Body of pancreas (tissue), 4 donors: ENCODE measurements at places on chromosomes 2 and 18.

DNA sequence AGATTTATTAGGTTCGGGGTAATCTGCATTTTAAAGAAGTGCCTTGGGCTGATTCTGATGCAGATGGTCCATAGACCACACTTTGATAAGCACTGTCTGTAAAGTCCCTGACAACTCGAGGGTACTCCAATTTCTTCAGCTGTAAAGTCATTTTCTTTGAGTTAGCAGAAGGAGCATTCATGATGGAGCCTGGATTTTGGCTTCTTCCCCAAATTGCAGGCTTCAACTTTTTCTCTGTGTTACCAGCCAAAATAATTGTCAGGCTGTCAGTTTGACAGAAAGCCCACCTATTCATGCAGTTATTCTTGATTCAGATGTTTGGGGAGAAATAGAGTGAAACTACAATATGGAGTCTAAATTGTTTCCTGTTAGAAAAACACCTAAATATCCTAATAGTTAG lies 66.0 kb downstream of the RPL37A start:
- no peak overlapping the region for H3K27ac ChIP-seq
- no peak overlapping the region for H3K4me3 ChIP-seq
- no peaks in the 10 kb centered on the region for H3K27me3 ChIP-seq

DNA sequence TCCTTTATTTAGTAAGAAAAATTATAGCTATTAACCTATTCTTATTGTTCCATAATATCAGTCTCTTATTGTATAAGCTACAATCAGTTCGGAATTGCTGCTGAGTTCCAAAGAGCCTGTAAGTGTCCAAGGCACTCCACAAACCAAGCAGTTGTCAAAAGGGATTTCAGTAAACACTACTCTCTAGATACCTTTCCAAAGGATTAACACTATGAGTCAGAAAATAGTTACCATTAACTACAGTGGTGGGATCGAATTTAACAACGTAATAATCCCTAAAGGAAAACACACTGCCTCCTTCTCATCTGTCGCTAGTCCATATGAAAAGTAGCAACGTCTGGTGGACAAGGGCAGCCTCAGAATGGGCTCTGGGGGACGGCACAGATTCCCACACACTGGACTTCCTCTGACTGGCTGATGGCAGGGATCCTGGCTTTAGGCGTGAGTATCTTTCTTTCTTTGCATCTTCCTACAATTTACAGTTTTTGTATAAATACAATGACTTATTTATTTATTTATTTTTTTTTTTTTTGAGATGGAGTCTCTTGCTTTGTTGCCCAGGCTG lies 8.8 kb downstream of the TGFBRAP1 start:
- no peaks in the 10 kb centered on the region for H3K36me3 ChIP-seq
- no peaks in the 10 kb centered on the region for H3K27me3 ChIP-seq
- DNase-seq: no peak
- H3K27ac ChIP-seq: no peak overlapping the region

DNA sequence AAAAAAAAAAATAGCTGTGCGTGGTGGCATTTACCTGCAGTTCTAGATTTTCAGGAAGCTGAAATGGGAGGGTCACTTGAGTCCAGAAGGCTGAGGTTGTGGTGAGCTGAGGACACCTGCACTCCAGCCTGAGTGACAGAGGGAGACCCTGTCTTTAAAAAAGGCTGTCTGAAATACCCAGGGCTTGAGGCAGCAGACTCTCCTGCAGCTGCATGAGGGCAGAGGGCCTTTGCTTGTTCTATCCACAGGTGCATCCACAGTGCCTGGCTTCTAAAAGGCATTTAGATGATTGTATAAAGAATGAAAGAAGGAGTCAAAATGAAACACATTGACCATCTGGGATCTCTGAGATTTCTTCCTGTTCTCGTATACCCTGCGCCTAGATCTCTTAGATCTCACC lies 152.9 kb downstream of the MGAT5 start:
- no peak for DNase-seq
- no peaks in the 10 kb centered on the region for H3K36me3 ChIP-seq
- no peak overlapping the region for H3K27ac ChIP-seq
- H3K4me1 ChIP-seq: peaks cover 26% of the 10 kb centered on the region

DNA sequence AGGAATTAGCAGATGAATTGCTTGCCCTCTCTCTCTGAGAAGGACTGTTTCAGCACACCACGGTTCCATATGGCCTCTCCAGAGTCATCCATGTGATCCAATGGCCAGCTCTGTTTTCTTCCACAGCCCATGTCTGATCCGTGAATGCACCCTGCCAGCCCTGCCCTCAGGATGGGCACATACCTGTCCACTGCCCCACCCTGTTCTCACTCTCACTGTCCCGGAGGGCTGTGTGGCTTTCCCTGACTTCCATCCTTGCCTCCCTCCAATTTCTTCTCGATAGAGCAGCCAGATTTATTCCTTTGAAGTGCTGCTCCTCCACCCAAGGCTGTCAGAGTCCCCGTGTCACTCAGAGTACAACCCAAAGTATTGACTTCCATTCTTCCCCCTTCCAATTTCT lies 343.1 kb downstream of the TGIF1 start:
- DNase-seq: no peak
- H3K4me1 ChIP-seq: no peaks in the 10 kb centered on the region
- H3K27me3 ChIP-seq: no peaks in the 10 kb centered on the region
- no peak overlapping the region for H3K4me3 ChIP-seq
- no peaks in the 10 kb centered on the region for H3K36me3 ChIP-seq
- H3K27ac ChIP-seq: no peak overlapping the region

- no peak for DNase-seq
- H3K4me1 ChIP-seq: no peaks in the 10 kb centered on the region
- H3K36me3 ChIP-seq: no peaks in the 10 kb centered on the region
- no peak overlapping the region for H3K4me3 ChIP-seq
- H3K27ac ChIP-seq: no peak overlapping the region
- no peaks in the 10 kb centered on the region for H3K27me3 ChIP-seq
These were observed 66.8 kb downstream of the ABCA12 start for GRCh38 chr2:215071676-215072075.

DNA sequence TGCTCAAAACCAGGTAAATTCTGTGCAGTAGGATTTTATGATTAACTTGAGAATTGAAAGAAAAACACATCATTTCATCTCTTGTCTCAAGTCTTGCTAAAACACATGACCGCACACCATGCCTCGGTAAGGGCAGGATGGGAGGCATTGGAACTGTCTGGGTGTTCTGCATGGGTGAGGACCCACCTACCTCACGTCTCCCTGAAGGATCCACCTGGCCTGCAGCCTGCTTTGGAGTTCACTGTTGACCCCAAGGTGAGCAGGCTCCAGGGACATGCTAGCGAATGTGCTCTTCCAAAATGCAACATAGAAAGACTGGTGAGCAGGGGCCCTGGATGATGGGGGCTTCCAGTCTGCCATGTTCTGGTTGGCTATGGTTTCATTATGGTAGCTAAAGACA lies 131.5 kb downstream of the NCK2 start:
- no peak overlapping the region for H3K27ac ChIP-seq
- no peaks in the 10 kb centered on the region for H3K36me3 ChIP-seq
- no peak for DNase-seq
- H3K27me3 ChIP-seq: no peaks in the 10 kb centered on the region

DNA sequence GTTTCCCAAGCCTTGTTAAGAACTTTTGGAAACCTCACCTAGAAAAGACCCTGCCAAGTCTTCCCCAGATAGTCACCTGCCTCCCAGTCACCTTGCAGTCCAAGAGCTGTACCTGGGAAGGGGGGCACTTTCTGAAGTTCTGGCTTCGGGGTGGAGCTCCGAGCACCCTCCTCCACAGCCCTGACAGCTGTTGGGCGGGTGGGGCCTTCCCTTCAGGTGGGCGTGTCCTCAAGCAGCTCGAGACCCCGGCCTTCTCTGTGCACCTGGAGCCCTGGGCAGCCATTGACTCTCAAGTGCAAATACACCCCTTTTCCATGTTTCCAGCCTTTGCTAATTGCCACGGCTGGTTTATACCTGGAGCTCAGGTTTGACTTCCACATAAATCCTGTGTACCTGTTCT lies 37.0 kb upstream of the IGFBP5 start:
- H3K36me3 ChIP-seq: no peaks in the 10 kb centered on the region
- no peaks in the 10 kb centered on the region for H3K4me1 ChIP-seq
- H3K27ac ChIP-seq: no peak overlapping the region
- no peak overlapping the region for H3K4me3 ChIP-seq
- no peaks in the 10 kb centered on the region for H3K27me3 ChIP-seq

DNA sequence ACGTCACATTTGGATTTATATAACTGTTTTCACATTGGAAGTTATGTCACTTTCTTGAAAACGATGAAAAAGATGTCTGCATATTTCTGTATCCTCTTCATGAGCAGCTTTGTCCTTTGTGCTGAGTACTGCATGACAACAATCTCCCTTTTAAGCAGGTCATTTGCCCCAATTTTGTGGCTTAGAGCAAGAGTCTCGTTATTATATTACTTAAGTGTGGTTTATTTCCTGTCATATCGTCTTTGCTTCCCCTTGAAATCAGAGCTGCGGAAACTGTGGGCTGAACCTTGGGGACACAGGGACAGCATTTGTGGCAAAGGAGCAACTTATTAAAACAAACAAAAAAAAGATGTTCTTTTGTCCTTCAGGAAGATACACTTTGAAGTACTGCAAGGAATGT lies 254.0 kb upstream of the DSEL start:
- H3K4me3 ChIP-seq: no peak overlapping the region
- H3K27me3 ChIP-seq: no peaks in the 10 kb centered on the region
- no peak for DNase-seq
- H3K27ac ChIP-seq: no peak overlapping the region

DNA sequence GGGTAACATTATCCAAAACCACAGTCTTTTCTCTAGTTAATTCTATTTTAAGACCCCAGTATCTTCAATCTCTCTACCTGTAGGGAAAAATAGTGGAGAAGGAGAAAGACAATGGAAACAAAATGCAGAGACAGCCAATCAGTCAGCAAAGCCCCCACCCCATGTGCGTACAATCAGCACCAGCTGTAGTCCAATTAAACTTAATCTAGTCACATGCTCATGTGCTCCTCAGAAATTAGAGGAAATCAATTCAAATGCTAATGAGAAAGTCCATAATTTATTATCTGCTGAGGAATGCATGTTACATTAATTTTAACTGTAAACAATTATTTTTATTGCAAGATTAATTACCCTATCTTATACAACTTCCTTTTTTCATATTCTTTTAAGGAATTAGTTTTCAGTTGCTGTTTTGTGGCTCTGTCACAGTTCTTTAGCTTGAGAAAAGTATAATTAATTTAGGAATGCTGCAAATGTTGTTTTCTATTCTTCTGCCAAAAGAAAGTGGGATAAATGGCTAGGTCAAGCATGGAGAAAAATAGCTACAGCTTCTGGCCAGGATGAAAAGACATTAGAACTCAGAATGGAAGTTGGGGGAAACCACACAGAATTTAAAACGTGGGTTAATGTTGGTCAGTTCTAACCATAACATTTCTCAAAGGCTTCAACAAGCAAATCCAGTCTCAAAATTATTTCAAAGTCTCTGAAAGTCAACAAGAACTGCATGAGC lies 232.4 kb upstream of the HNRNPA3 start:
- no peak for DNase-seq
- no peak overlapping the region for H3K4me3 ChIP-seq
- no peaks in the 10 kb centered on the region for H3K4me1 ChIP-seq
- no peaks in the 10 kb centered on the region for H3K36me3 ChIP-seq
- H3K27ac ChIP-seq: no peak overlapping the region

GRCh38 chr18:36828157-36828629 lies 609 bp downstream of the TPGS2 start:
- no peaks in the 10 kb centered on the region for H3K36me3 ChIP-seq
- H3K27ac ChIP-seq: peak overlapping the region; percentile 87
- H3K4me1 ChIP-seq: peaks cover 27% of the 10 kb centered on the region
- H3K4me3 ChIP-seq: peak overlapping the region; percentile 96

DNA sequence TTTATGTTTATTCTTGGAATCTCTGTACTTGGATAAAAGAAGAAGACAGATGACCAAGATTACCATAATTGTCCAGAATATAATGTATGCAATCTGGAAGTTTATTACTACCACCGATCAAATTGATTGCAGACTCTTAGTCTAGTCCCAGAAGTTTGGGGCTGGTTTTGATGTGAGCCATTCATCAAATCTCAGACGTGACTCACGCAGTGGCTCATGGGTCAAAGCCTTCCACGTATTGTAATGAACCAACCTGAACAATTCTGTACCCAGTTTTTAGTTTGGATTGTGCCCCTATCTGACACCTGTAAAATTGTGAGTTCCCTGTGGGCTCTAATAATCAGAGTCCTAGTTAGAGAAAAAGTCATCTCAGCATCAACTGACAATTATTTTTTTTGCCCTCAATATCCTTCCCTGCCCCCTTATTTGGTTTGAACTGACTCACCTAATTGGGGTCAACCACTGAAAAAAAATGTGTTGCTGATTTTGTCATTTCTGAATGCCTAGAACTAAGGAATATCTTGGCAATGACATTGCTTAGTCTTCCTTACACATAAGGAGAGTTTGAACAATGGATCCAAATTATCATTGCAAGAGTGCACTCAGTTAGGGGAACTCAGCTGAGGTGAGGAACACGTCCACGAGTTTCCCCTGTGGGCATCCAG lies 219.5 kb upstream of the NRP2 start:
- no peaks in the 10 kb centered on the region for H3K27me3 ChIP-seq
- no peak for DNase-seq
- no peak overlapping the region for H3K27ac ChIP-seq
- no peak overlapping the region for H3K4me3 ChIP-seq
- H3K36me3 ChIP-seq: no peaks in the 10 kb centered on the region

GRCh38 chr2:144094408-144095151 lies 425.3 kb downstream of the ZEB2 start:
- peaks cover 5% of the 10 kb centered on the region for H3K4me1 ChIP-seq
- DNase-seq: no peak
- no peaks in the 10 kb centered on the region for H3K36me3 ChIP-seq

DNA sequence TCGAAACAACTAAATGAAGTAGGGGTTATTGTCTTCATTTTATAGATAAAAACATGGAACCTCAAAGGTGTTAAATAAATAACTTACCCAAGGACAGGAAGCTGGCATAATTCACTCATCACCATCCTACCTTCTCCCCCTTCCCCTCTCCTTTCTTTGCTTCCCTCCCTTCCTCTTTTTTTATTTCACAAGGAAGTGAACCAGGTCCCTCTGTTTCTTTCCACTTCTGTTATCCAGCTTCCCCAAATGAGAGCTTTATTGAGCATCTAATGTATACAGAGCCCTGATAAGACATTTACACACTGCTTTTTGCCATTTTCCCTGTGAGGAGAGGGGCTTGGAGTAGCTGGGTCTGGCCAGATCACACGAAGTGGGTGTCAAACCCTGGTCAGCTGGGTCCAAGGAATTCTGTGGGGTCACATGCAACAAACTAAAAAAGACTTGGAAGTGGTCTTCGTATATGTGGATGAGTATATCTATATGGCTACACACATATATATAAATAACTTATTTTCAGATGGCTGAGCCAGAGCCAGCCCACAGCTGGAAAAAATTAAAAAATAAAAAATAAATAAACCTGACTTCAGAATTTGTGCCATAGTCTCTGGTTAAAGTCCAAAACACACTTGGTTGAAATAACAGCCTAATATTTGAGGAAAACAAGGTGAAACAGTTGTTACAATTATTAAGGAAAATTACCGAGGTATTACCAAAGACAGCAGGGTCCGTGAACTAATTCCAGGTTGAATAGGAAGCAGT lies 49.3 kb upstream of the FOSL2 start:
- no peak overlapping the region for H3K27ac ChIP-seq
- H3K4me3 ChIP-seq: no peak overlapping the region
- DNase-seq: no peak
- no peaks in the 10 kb centered on the region for H3K27me3 ChIP-seq

- H3K4me1 ChIP-seq: no peaks in the 10 kb centered on the region
- H3K27me3 ChIP-seq: no peaks in the 10 kb centered on the region
- H3K4me3 ChIP-seq: no peak overlapping the region
These were observed 287.3 kb downstream of the TNS1 start for GRCh38 chr2:217715484-217715883.

- H3K27me3 ChIP-seq: no peaks in the 10 kb centered on the region
- H3K36me3 ChIP-seq: no peaks in the 10 kb centered on the region
- H3K27ac ChIP-seq: no peak overlapping the region
- H3K4me3 ChIP-seq: no peak overlapping the region
- no peaks in the 10 kb centered on the region for H3K4me1 ChIP-seq
These were observed 32.9 kb upstream of the SCG2 start for GRCh38 chr2:223635080-223635479.
